ENCODE measurements at places on chromosomes 4 and X. TPM values are rescaled to one million over a fixed set of nuclear protein-coding genes. Genes with fewer than 3 reads are reported as not detected.

GRCh38 chr4:184115399-184115798, 102.3 kb downstream of the ENPP6 start:
- DNase-seq: no peak

DNA sequence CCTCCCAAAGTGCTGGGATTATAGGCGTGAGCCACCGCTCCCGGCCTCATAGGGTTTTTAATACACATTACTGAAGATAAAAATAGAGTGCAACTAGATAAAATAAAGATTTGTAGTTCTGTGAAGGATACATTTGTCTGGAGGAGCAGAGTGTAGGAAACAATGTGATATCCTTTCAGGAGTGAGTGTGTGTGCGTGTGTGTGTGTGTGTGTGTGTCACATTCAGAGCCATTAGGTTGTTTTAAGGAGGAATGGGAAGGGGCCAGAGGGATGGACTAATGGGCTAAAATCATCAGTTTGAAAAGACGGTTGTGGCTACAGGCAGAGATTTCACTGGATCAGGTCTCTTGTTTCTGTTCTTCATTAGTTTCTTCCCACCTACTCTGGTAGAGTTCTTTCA, 40.0 kb downstream of the RBPJ start:
- no peak for DNase-seq

DNA sequence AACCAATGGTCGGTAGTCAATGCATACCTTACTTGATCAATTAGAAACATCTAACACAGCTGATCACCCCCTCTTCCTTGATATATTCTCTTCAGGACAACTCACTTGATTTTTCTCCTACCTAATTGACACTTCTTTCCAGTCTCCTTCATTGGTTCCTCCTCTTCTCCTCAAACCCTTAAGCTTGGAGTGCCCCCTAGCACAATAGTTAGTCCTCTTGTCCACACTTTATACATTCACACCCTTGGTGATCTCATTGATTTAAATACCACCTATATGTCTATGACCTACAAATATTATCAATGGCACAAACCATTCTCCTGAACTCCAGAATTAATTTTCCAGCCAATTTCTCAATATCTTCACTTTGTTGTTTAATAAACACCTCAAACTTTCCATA, 724.0 kb downstream of the ADGRL3 start:
- no peak for DNase-seq

DNA sequence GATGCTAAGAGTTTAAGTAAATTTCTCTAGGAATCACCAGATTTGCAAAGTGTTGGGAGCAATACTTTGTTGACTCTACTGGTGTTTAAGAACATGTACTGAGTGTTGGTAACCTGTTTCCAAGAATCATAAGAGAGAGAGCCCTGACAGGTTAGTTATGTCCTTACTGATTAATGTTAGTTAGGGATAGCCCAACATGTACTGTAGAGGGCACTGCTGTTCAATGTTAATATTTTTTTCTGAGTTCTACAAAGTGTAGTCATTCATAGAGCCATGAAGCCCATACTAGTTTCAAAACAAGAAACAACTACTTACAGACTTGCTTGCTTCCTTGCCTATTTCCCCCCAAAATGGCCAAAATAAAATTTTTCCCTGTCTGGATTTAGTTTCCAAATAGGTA, 11.9 kb downstream of the TMPRSS11D start:
- DNase-seq: no peak

DNA sequence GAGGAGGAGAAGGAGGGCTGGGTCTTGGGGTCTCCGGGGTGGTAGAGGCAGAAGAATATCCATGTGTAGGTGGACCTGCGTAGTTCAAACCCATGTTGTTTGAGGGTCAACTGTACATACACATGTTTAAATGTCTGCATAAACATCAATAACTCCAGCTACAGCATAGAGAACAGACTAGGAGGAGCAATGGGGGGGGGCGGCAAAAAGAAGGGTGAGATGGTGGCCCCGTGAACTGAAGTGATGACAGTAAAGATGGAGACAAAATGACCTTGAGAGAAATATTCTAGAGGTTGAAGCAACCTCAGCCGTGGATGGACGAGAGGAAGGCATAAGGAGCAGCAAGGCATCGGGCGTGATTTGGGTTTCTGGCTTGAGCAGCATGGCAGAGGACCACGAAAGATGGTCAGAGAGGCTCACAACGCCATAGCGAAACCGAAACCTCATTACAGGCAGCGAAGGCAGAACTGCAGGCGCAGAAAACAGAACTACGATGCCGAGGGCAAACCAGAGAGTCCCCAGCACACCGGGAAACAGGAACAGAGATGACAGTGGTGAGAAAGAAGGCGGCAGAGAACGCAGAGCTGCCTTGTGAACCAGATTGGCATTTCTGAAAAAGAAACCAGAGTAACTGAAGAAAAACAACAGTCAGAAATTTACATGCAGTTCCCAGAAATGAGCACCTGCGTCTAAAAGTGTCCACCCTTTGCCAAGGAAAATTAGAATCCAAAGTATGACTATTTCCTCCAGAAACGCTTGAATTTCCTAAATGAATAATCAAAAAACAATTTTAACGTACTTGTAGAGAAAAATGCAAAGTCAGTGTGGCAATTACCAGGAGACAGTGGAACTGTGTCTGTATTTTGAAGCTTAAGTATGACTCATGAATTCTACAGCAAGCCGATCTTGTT, 50.3 kb upstream of the ENPP6 start:
- DNase-seq: peak; percentile 66

GRCh38 chrX:80812176-80812575, 2.5 kb upstream of the BRWD3 start:
- DNase-seq: no peak

DNA sequence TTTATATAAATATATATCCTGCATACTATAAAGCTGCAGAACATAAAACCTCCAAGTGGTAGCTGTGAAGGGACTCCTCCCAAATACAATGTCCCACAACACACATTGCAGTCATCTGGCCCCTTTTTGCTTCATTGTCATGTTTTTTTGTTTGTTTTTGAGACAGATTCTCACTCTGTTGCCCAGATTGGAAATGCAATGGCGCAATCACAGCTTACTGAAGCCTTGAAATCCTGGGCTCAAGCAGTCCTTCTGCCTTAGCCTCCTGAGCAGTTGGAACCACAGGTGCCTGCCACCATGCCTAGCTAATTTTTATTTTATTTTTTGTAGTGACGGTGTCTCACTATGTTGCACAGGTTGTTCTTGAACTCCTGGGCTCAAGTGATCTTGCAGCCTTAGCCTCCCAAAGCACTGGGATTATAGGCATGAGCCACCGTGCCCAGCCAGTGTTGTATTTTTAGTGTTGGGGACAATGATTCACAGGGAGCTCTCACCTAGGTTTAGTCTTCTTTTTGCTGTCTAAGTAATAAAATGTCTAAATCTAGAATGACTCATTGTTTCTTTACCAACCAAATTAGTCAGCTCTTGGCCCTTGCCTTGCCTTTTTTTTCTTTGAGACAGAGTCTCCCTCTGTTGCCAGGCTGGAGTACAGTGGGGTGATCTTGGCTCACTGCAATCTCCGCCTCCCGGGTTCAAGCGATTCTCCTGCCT, 24.0 kb upstream of the XIAP start:
- DNase-seq: no peak

DNA sequence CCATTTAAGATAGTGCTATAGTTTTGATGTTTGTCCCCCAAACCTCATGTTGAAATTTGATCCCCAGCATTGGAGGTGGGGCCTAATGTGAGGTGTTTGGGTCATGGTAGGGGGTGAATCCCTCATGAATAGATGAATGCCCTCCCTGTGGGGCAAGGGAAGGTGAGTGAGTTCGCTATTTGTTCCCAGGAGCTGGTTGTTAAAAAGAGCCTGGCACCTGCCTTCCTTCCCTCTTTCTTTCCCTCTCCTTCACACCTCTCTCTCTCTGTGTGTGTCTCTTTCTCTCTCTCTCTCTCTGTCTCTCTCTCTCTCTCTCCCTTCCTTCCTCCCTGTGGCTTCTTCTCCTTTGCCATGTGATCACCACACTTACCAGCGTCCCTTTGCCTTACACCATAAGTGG, 160.7 kb downstream of the AASDH start:
- no peak for DNase-seq

GRCh38 chr4:136664988-136665387, 867.3 kb downstream of the PCDH18 start:
- DNase-seq: no peak

- DNase-seq: no peak
These were observed 97.4 kb upstream of the S100G start for GRCh38 chrX:16552546-16552945.

DNA sequence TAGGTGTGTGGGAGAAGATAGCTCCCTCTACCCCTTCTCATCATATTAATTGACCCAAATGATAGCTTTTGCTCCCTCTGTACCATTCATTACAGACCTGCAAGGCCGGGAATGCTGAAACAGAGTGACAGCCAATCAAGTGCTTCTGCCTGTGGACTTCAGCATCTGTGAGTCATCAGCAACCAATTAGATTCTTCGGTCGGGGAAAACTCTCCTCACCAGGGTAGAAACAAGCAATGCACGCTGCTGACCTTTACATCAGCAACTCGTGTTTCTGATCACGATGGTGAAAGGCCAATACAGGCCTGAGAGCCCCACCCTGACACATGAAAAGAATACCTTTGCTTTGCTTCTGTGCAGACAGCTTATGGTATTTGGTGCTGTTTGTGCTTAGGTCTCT, 347.2 kb upstream of the DDX53 start:
- no peak for DNase-seq

DNA sequence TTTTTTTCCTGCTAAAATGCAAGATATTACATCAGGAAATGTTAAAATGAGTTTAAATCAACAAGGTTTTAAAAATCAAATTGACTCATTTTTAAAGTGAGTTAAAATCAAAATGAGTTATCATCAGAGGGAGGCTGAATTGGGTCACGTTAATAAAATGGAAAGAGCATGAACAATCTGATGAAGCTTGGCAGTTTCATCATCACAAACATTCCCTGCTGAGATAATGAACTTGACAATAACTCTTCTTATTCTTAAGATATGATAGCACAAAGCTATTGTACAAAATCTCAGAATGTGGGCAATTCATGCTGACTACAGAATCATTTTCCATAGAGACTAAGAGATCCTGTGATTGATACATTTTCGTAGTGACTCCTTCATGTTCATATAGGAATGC, 1086.7 kb downstream of the STIM2 start:
- no peak for DNase-seq

DNA sequence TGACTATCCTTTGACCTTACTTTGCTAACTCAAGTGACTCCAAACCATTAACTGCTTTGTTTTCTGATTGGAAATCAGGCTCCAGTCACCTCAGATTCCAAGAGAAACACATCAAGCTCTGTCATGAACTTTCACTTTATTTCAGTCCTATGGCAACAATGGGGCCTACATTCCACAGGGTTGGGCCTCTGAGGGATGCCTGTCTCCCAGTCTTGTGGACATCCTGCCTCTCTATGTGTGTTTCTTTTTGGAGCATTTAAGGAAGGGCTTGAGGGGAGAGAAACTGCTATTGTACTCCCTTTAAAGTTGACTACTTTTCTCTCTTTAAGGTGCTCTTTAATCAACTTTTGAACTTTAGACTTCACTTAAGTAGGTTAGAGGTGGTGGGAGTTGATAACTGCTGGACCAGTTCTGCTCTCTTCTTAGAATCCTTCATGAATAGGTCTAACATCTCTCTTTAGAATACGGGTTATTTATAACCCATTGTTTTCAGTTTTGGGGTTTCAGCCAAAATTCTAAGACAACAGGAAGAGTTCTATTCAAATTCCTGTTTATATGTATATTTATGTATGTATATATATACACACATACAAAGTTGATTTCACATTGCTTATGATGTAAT, 274.3 kb upstream of the NR3C2 start:
- no peak for DNase-seq

DNA sequence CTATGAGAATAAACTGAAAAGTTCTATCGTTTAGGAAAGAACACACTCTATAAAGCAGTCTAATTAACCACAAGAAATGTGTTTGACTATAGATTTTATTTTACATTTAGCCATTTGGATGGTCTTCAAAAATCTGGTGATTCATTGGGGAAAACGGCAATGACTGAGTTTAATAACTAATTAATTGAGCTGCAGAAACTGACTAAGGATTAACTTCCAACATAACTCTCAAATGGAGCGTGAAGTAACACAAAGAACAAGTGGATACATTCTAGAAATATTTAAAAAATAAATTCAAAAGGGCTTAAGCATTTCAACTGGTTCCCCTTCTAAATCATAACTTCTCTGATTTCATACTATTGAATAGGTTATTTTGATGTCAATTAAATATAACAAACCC, 1582.4 kb downstream of the PCDH18 start:
- no peak for DNase-seq

DNA sequence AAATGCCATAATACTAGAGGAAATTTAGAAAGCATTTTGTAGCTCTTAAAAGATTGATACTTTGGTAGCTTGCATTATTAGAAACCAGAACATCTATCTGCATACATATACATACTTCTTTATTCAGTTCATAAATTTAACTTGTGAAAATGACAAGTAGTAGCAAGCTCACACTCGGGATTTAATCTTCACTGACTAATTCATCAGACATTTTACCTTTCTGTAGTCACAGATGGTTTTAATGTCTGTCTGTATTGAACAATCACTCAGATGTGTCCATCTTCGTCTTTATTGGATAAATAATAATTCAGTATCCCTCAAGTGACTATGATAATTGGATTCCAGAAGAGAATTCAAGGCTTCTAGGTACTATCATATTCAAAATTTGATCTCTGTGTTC, 232.3 kb downstream of the TENM3 start:
- DNase-seq: no peak

DNA sequence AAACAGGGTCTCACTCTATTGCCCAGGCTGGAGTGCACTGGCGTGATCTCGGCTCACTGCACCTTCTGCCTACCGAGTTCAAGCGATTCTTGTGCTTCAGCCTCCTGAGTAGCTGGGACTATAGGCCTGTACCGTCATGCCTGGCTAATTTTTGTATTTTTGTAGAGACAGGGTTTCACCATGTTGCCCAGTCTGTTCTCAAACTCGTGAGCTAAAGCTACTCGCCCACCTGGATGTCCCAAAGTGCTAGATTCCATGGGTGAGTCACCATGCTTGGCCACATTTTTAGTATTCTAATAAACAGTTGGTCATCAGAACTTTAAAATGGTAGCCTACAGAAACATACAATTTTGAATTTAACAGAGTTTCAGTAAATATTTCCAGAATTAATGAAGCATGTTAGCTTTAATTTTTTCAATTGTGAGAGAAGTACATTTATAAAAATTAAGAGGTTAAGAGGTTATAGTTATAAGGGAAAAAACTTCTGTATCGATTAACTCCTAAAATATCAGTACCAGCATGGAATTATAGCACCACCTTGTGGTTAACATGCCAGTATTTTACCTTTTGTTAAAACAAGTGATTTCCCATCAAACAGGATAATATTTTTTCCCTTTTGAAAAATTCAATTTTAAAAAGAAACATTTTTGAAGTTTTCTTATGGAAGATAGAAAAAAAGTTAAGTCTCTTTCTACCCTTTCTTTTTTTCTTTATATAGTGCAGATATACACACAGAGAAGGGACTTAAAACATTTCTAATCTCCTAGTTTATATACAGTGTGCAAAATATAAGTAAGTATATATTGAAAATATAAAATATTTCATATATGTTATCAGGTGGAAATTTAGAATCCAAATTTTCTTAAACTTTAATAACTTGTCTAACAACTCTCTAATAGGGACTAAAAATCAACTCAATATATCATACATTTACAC, 35.4 kb downstream of the CEP44 start:
- DNase-seq: no peak

- DNase-seq: no peak
These were observed 10.9 kb upstream of the NALF2 start for GRCh38 chrX:69493193-69493592.

- DNase-seq: no peak
These were observed 73.7 kb downstream of the RLIM start for GRCh38 chrX:74540635-74541249.

The HPSE gene
- polyA plus RNA-seq: 0.50 TPM

The HPF1 gene
- 27.2 TPM for polyA plus RNA-seq

The FAM47E gene
- polyA plus RNA-seq: 4.5 TPM

All from right cardiac atrium (tissue), 5 donors.